ENCODE measurements at places on chromosomes 6 and 20. TPM values are rescaled to one million over a fixed set of nuclear protein-coding genes. Genes with fewer than 3 reads are reported as not detected.

MRPL14 gene
- total RNA-seq = 60.3 TPM

- peaks cover 55% of the 10 kb centered on the region for H3K4me1 ChIP-seq
- peaks cover 35% of the 10 kb centered on the region for H3K27me3 ChIP-seq
- no peaks in the 10 kb centered on the region for H3K36me3 ChIP-seq
- peak overlapping the region; percentile 73 for H3K27ac ChIP-seq
- no peak for DNase-seq
Observed at GRCh38 chr20:32535316-32535952, 49.7 kb downstream of the NOL4L start.

DNA sequence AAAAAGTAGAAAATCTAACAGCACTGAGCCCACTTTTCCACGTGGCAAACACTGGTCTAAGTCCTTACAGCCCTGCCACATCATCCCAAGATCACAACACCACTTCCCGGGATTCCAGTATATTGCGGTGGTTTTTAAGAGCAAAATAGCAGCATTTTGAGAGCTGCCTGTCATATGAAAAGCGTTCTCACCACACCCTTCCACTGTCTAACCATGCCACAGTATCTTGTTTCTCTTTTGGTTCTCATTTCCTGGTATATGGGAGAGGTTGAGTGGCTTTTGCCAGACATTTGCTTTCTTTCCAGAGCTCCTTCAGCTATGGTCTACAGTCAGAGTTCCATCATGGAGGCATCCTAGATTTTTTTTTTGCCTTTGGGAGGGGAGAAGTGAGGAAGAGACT, 243.0 kb downstream of the TSHZ2 start:
- no peaks in the 10 kb centered on the region for H3K36me3 ChIP-seq
- H3K4me1 ChIP-seq = peaks cover 4% of the 10 kb centered on the region
- no peak for DNase-seq
- peaks cover 4% of the 10 kb centered on the region for H3K27me3 ChIP-seq
- no peak overlapping the region for H3K4me3 ChIP-seq

GRCh38 chr6:62441182-62441581, 155.2 kb upstream of the KHDRBS2 start:
- no peak for DNase-seq
- no peak overlapping the region for H3K27ac ChIP-seq
- H3K27me3 ChIP-seq = no peaks in the 10 kb centered on the region
- no peak overlapping the region for H3K4me3 ChIP-seq

GRCh38 chr6:56026455-56027180, 151.2 kb upstream of the BMP5 start:
- H3K4me1 ChIP-seq = no peaks in the 10 kb centered on the region
- H3K36me3 ChIP-seq = no peaks in the 10 kb centered on the region
- H3K4me3 ChIP-seq = no peak overlapping the region
- H3K27me3 ChIP-seq = no peaks in the 10 kb centered on the region
- no peak overlapping the region for H3K27ac ChIP-seq

DNA sequence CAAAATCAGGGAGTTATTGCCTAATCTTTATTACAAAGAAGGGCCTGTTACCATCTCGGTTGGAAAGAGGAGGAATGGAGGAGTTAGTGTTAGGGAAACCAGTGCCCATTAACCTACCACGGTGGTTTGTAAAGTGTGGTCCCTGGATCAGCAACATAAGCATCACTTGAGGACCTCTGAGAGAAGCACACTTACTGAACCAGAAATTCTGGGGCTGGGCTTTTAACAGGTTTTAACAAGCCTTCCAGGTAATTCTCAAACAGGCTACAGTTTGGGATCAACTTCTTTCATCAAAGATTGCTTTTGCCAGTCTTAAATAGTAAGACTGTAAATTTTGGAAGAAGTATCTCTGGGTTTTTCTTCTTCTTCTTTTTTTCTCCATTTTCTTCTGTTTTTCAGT, 329.5 kb upstream of the JAG1 start:
- DNase-seq = no peak
- peak overlapping the region; percentile 74 for H3K27ac ChIP-seq
- no peak overlapping the region for H3K4me3 ChIP-seq
- H3K36me3 ChIP-seq = no peaks in the 10 kb centered on the region
- H3K27me3 ChIP-seq = no peaks in the 10 kb centered on the region

GRCh38 chr6:82076916-82077315, 170.6 kb downstream of the IBTK start:
- no peak overlapping the region for H3K4me3 ChIP-seq
- H3K27ac ChIP-seq = no peak overlapping the region
- no peak for DNase-seq
- no peaks in the 10 kb centered on the region for H3K4me1 ChIP-seq

GRCh38 chr6:23181356-23182110, 612.2 kb downstream of the HDGFL1 start:
- no peak for DNase-seq
- H3K27me3 ChIP-seq = no peaks in the 10 kb centered on the region
- H3K4me3 ChIP-seq = no peak overlapping the region
- no peaks in the 10 kb centered on the region for H3K4me1 ChIP-seq
- no peaks in the 10 kb centered on the region for H3K36me3 ChIP-seq

PGC gene
- not detected for total RNA-seq

GRCh38 chr6:11463398-11463780, 74.2 kb upstream of the TMEM170B start:
- no peak overlapping the region for H3K27ac ChIP-seq
- H3K4me1 ChIP-seq = no peaks in the 10 kb centered on the region
- no peak for DNase-seq
- no peak overlapping the region for H3K4me3 ChIP-seq

BTNL2 gene
- total RNA-seq = not detected

MCHR2 gene
- not detected for total RNA-seq

DNA sequence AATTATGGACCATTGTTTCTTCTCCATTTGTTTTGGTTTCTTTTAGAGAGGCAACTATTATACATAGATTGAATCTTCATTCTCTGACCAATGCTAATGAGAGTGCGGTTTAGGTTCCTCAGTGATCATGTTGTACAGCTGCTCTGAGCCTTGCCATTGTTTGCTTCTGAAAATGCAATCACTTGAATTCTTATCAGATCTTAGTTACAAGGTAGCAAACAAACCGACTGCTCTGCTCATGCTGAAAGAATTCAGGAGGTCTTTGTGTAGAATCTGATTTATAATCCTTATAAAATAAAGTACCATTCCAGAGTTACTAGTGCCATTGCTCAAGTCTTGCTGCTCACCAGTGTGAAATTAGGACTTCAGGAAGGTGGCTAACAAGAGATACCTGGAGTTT, 569.1 kb upstream of the ID4 start:
- peaks cover 7% of the 10 kb centered on the region for H3K4me1 ChIP-seq
- DNase-seq = no peak
- no peak overlapping the region for H3K4me3 ChIP-seq
- H3K27me3 ChIP-seq = no peaks in the 10 kb centered on the region
- H3K36me3 ChIP-seq = no peaks in the 10 kb centered on the region

GRCh38 chr6:33667776-33668175, 43.7 kb downstream of the UQCC2 start:
- no peak overlapping the region for H3K27ac ChIP-seq
- H3K27me3 ChIP-seq = no peaks in the 10 kb centered on the region
- H3K4me3 ChIP-seq = no peak overlapping the region
- H3K4me1 ChIP-seq = peaks cover 33% of the 10 kb centered on the region
- H3K36me3 ChIP-seq = peaks cover 29% of the 10 kb centered on the region
- no peak for DNase-seq

TEAD3 gene
- total RNA-seq = 28.1 TPM

RSPO4 gene
- 0.18 TPM for total RNA-seq
